ENCODE measurements at places on chromosomes 7 and 10. TPM values are rescaled to one million over a fixed set of nuclear protein-coding genes. Genes with fewer than 3 reads are reported as not detected.

- peak; percentile 53 for DNase-seq
These were observed 28.4 kb upstream of the RET start for GRCh38 chr10:43048301-43049051.

- peak; percentile 19 for DNase-seq
These were observed 96.1 kb downstream of the TNS3 start for GRCh38 chr7:47485640-47486435.

The SPDYE6 gene
- total RNA-seq: not detected

The CYP3A4 gene
- not detected for total RNA-seq

GRCh38 chr10:132834311-132834761 is 48.4 kb upstream of the NKX6-2 start:
- no peak for DNase-seq

The NCF1 gene
- total RNA-seq: not detected

The MUC3A gene
- total RNA-seq: not detected

GRCh38 chr7:128908750-128909624 is 1.5 kb downstream of the KCP start:
- DNase-seq: no peak

The NEUROD6 gene
- not detected for total RNA-seq
